ENCODE measurements at places on chromosomes 11 and 22. TPM values are rescaled to one million over a fixed set of nuclear protein-coding genes. Genes with fewer than 3 reads are reported as not detected.
A peak's percentile ranks its signal among the peaks of the same experiment; 100 is the strongest.

DNA sequence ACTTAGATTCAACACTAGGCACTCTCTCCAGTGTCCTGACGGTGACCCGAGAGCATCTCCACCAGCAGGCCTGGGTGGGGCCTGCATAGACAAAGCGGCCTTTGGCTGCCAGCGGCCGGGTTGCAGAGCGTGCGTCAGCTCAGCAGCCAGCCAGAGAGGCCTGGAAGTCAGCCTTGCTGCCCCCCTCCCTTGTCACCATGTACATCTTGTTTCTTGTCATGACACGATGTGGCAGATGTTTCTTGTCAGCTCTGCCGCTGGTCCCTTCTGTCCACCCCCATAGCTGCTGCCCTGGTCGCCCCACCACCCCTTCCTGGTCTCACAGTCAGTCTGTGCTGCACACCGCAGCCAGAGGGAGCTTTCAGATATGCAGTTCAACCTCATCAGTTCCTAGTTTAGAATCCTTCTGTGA is 33.1 kb upstream of the CBX7 start:
- H3K36me3 ChIP-seq: no peaks in the 10 kb centered on the region
- peaks cover 5% of the 10 kb centered on the region for H3K4me1 ChIP-seq
- DNase-seq: no peak

GRCh38 chr22:38314933-38315822 is 2.1 kb downstream of the CSNK1E start:
- peaks cover 33% of the 10 kb centered on the region for H3K4me1 ChIP-seq
- H3K27me3 ChIP-seq: peaks cover 26% of the 10 kb centered on the region
- H3K36me3 ChIP-seq: peaks cover 8% of the 10 kb centered on the region
- H3K4me3 ChIP-seq: peak overlapping the region; percentile 99
- DNase-seq: no peak

DNA sequence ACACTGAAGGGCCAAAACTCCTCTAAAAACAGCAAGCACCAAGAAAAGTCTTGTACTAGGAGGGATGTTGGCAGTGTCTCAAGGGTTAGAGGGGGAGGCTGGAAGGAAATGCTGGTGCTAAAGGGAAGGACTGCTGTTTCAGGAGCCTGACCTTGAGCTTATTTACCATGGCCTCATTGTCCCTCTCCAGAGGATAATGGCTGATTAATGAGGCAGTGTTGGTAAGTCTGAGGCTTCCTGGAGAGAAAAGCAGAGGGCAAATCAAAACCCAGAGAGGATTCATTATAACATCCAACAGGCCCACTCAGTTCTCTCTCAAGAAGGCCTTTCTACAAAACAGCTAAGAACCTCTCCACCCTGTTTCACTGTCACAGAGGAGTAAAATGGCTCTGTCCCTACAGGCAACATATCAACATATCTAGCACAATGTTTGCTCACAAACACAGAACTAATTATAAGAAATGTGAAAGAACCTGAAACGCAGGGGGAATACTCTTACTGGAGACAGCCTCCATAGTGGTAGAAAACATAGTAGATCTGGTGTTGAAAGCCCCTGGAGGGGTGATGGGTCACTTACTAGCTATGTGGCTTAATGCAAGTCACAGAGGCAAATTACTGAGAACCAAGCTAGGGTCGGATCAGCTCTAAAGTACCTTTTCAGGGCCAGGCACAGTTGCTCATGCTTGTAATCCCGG is 31.4 kb downstream of the NUMA1 start:
- no peaks in the 10 kb centered on the region for H3K36me3 ChIP-seq
- DNase-seq: no peak
- peak overlapping the region; percentile 88 for H3K27ac ChIP-seq
- no peak overlapping the region for H3K4me3 ChIP-seq
- peaks cover 11% of the 10 kb centered on the region for H3K4me1 ChIP-seq
- no peaks in the 10 kb centered on the region for H3K27me3 ChIP-seq

GRCh38 chr11:46693597-46694012 is 6.8 kb downstream of the ARHGAP1 start:
- H3K4me3 ChIP-seq: no peak overlapping the region
- H3K27me3 ChIP-seq: peaks cover 3% of the 10 kb centered on the region
- peaks cover 25% of the 10 kb centered on the region for H3K36me3 ChIP-seq

DNA sequence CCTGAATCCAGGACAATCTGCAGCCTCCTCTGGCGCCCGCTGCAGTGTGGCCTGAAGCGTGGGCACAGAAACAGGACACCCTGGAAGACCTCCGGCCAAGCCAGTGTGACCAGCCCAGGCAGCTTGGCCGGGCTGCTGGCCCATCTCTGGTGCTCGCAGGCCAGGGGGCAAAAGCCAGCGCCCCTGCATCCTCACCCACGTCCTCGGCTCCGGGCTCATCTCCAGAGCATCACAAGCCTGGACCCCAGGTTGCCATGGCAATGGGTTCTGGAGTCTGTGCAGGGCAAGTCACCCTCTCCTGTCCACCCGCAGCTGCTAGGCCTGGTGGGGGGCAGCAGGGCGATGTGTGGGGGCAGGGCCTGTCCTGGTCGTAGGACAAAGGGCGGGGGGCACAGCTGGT is 9.3 kb upstream of the PDGFB start:
- peaks cover 2% of the 10 kb centered on the region for H3K27me3 ChIP-seq
- no peak overlapping the region for H3K4me3 ChIP-seq
- DNase-seq: no peak
- H3K27ac ChIP-seq: no peak overlapping the region

TPBGL gene
- total RNA-seq: 7.0 TPM

- no peak for DNase-seq
- no peak overlapping the region for H3K27ac ChIP-seq
- H3K4me1 ChIP-seq: peaks cover 5% of the 10 kb centered on the region
- no peak overlapping the region for H3K4me3 ChIP-seq
These were observed 111.9 kb downstream of the ZBTB16 start for GRCh38 chr11:114171257-114172054.

Data from endothelial cell (in vitro differentiated cells).